ENCODE measurements at places on chromosomes 12 and 14.
A peak's percentile ranks its signal among the peaks of the same experiment; 100 is the strongest.

DNA sequence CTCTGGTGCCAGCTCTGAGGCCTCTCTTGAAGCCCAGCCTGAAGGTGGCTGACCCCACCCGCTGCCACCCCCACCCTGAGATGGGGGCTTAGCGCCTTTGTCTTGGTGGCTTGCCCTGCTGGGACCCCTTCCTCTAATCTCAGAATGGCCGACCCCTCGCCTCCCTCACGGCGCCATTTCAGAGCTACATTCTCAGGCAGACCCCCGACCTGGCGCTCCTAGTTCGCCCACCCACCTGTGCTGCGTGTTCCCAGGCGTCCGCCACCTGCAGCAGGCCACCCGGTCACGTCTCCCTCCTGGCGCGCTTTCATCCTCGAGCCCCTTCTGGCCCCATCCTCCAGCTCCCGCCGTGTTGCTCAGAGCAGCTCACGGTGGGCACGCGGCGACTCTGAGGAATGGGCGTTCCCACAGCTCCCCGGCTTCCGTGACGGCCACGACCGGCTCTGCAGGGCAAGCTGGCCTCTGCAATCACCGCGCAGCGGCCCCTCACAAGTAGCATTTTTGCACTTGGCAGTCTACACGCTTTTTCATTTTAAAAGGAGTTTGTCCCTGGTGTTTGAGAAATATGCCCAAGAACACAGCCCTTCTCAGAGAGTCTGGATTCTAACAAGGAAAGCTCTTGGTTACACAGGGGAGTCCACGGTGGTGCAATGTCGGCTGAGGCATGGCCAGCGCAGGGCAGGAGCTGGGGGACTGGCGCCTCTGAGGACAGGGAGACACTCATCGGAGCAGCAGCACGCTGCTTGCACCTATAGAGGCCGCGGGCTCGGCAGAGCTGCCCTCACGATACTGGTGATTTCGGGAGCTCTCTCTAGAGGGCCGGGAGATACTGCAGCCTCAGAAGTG lies 105.7 kb upstream of the C14orf180 start:
- DNase-seq, result no peak

GRCh38 chr14:80213602-80214001 lies 2.3 kb upstream of the DIO2 start:
- DNase-seq, result no peak

DNA sequence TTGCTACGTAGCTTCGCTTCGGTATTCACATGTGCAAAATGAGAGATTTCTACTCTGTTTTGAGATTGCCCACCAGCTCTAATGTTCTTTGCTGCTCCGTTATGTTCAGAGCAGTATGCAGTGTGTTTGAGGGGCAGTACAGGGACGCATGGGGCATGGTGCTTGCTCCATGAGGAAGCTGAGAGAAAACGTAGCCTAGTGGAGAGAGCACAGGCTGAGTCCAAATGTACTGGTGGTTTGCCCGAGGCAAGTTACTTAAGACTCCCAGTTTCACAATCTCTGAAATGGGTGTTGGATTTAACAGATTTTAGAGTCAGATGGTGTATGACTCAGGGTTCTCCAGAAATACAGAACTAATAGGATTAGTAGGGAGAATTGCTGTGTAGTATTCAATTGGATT lies 310.5 kb downstream of the ETNK1 start:
- no peak for DNase-seq

GRCh38 chr12:103880299-103881142 lies 39.5 kb upstream of the NT5DC3 start:
- no peak for DNase-seq

DNA sequence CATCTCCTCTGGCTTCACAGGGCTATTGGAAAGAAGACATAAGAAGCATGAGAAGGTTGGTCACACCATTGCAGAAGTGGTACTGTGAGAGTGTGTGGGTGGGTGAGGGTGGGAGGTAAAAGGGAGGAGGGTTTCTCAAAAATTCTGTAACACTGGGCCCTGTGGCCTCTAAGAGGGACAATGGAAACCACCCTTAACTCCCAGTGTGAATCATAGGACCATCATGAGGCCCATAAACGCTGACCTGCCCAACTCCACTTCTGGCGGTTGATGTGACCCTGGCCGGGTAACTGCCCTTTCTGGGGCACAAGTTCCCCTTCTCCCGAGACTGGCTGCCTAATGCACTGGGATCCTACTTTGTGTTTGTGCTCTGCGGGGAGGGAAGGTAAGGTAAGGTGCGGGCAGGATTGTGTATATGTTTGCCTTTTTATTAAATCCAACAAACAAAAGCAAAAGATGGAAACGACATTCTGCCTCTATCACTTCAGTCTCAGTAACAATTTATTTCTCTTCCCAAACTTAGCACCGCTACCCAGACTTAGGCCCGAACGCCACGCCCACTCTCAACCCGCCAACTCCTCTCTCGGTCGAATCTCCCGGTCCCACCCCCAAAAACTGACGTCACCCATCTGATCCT lies 551 bp downstream of the METTL1 start:
- peak; percentile 81 for DNase-seq
